ENCODE measurements at places on chromosomes 11 and 22. TPM values are rescaled to one million over a fixed set of nuclear protein-coding genes. Genes with fewer than 3 reads are reported as not detected.

- no peak overlapping the region for H3K4me3 ChIP-seq
- DNase-seq = peak; percentile 67
- no peak overlapping the region for H3K27ac ChIP-seq
- no peaks in the 10 kb centered on the region for H3K4me1 ChIP-seq
Measured at GRCh38 chr11:62370743-62371440, 33.6 kb downstream of the ASRGL1 start.

GRCh38 chr22:40997520-40997919 lies 46.3 kb downstream of the RBX1 start:
- H3K4me3 ChIP-seq = no peak overlapping the region
- H3K36me3 ChIP-seq = no peaks in the 10 kb centered on the region
- no peak overlapping the region for H3K27ac ChIP-seq
- no peaks in the 10 kb centered on the region for H3K27me3 ChIP-seq
- no peak for DNase-seq

- 0 out of 2 replicates have a peak, but pooled peaks cover 3% of the 10 kb centered on the region for H3K36me3 ChIP-seq
- no peak overlapping the region for H3K27ac ChIP-seq
- DNase-seq = no peak
- H3K4me1 ChIP-seq = no peaks in the 10 kb centered on the region
Measured at GRCh38 chr11:119976805-119977560, 160.9 kb downstream of the TRIM29 start.

- no peak overlapping the region for H3K4me3 ChIP-seq
- no peak for DNase-seq
- no peaks in the 10 kb centered on the region for H3K36me3 ChIP-seq
- H3K27me3 ChIP-seq = no peaks in the 10 kb centered on the region
- no peaks in the 10 kb centered on the region for H3K4me1 ChIP-seq
- no peak overlapping the region for H3K27ac ChIP-seq
Measured at GRCh38 chr11:108468478-108468864, 1.1 kb upstream of the C11orf65 start.

DNA sequence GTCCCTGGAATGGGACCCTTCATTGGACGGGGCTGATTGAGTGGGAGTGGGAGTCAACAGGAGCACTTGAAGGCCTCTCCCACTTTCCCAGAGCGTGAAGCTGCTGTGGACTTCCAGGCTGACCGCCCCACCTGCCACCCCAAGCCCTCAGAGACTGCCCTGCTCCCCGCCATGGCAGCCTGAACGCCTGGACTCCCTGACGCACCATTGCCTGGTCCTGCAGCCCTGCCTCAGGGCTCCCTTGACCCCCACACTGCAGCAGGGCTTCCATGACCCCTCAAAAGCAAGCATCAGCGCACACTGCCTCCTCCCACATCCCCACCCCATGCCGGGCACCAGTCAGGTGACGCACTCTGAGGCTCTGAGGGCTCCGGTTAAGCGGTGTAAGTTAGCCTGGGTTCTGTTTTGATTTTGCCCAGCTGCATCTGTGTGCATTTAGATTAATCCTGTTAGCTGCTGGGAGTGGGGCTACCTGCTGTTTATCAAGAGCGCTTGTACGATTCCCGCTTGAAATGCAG lies 39.4 kb downstream of the TRIM29 start:
- peaks cover 2% of the 10 kb centered on the region for H3K4me1 ChIP-seq
- no peak overlapping the region for H3K4me3 ChIP-seq
- no peak for DNase-seq

- no peaks in the 10 kb centered on the region for H3K36me3 ChIP-seq
- DNase-seq = peak; percentile 79
- H3K27ac ChIP-seq = no peak overlapping the region
- no peaks in the 10 kb centered on the region for H3K4me1 ChIP-seq
- no peaks in the 10 kb centered on the region for H3K27me3 ChIP-seq
- H3K4me3 ChIP-seq = no peak overlapping the region
Measured at GRCh38 chr11:112555491-112556364, 295.1 kb upstream of the PLET1 start.

DNA sequence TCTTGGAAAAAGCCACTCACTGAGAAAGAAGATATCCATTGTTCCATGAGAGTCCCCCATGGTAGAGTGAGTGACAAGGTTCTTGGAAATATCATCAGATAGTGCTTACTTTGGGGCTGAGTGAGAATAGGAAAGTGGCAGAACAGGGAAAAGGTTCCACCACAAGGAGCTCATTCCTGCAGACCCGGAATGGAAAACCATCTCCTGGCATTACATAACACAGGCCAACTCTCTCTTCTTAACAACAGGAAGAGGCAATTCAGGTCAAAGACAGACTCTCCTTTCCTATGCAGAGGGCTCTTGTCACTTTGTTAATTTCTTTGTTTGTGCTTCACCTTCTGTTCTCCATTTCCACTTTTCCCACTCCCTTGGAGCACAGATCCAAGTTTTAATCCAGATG lies 259.7 kb downstream of the KIRREL3 start:
- no peaks in the 10 kb centered on the region for H3K36me3 ChIP-seq
- H3K27me3 ChIP-seq = no peaks in the 10 kb centered on the region
- H3K27ac ChIP-seq = no peak overlapping the region
- H3K4me1 ChIP-seq = peaks cover 7% of the 10 kb centered on the region

DNA sequence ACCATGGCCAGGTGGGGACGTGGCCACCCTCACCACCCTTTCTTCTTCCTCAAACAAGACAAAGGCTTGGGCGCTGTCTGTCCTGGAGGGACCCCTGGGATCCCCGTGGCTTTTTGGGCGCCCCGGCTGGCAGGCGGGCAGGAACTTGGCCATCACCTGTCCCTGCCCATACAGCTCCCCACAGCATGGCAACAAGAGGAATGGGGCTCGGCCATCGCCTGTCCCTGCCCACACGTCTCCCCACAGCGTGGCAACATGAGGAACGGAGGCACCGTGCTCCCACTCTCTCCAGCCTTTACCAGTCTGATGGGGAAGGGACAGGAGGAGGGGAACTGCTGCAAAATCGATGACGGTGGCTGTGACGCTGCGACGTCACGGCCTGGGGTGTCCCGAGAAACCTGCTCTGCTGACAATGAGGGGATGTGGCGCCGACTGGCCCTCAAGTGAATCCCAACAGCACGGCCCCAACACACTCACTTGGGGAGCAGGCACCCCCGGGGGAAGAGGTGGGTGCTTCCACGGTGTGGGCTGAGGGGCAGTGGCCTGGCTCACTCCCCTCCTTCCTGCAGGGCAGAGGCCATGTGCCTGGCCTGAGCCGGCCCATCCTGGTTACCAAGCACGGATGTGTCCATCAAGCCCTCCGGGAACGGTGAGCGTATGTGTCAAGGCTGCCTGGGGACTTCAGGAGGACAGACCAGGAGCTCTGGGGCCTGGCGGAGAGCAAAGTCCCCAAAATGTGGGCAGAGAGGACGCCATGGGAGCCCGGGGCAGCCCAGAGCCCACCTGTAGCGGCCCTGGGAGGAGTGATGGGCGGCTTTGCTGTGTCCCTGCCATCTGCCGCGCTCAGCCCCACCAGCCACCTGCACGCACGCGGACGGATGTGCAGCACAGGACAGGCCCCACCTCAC lies 30.4 kb downstream of the TOLLIP start:
- H3K4me1 ChIP-seq = no peaks in the 10 kb centered on the region
- H3K4me3 ChIP-seq = no peak overlapping the region
- DNase-seq = no peak

GRCh38 chr11:120784566-120785251 lies 239.2 kb upstream of the TBCEL start:
- peaks cover 6% of the 10 kb centered on the region for H3K4me1 ChIP-seq
- H3K4me3 ChIP-seq = no peak overlapping the region
- no peak for DNase-seq
- no peak overlapping the region for H3K27ac ChIP-seq
- no peaks in the 10 kb centered on the region for H3K27me3 ChIP-seq

- DNase-seq = no peak
- H3K4me3 ChIP-seq = no peak overlapping the region
- no peaks in the 10 kb centered on the region for H3K4me1 ChIP-seq
- H3K27ac ChIP-seq = no peak overlapping the region
- no peaks in the 10 kb centered on the region for H3K36me3 ChIP-seq
- H3K27me3 ChIP-seq = no peaks in the 10 kb centered on the region
Measured at GRCh38 chr11:78740199-78741071, 165.8 kb upstream of the NARS2 start.

GRCh38 chr11:3157381-3158130 lies 7.6 kb downstream of the OSBPL5 start:
- no peak overlapping the region for H3K27ac ChIP-seq
- peaks cover 2% of the 10 kb centered on the region for H3K36me3 ChIP-seq
- DNase-seq = no peak
- no peak overlapping the region for H3K4me3 ChIP-seq
- peaks cover 6% of the 10 kb centered on the region for H3K4me1 ChIP-seq

DNA sequence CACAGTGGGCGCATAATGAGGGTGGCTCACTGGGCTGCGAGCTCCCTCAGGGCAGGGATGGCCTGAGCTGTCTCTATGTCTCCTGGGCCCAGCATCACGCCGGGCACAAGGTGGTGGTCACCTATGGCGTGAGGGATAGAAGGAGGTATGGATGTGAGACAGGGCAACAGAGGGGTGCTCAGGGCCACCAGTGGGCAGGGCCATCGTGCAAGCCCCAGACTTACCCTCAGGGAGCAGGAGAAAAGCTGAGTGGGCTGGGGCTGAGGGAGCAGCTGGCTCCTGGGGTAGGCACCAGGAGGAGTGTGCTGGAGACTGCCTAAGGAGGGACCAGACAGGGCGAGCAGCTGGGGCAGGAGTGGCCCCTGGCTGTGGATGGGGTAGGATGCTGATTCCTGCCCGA lies 34.3 kb upstream of the KLHL35 start:
- no peaks in the 10 kb centered on the region for H3K36me3 ChIP-seq
- no peak overlapping the region for H3K27ac ChIP-seq
- no peak overlapping the region for H3K4me3 ChIP-seq

DNA sequence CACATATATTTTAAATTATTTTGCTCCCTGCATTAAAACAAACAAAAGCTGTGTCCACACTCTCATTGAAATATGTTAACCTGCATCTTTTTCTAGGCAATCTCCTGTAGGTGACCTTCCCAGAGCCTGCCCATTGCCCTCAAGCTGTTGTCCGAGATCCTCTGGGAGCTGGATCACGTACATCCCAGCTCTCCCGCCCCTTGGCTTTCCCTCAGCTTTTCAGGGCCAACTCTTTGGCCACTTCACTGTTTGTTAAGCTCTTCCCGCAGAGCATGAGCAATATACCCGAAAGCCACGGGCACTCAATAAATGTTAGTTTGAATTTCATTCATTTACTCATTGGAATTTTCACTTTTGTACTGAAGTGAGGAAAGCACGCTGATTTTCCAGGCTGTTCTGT lies 32.2 kb downstream of the ELMOD1 start:
- H3K27ac ChIP-seq = no peak overlapping the region
- H3K36me3 ChIP-seq = no peaks in the 10 kb centered on the region
- peaks cover 4% of the 10 kb centered on the region for H3K4me1 ChIP-seq
- no peaks in the 10 kb centered on the region for H3K27me3 ChIP-seq
- no peak for DNase-seq

- no peak overlapping the region for H3K4me3 ChIP-seq
- H3K4me1 ChIP-seq = no peaks in the 10 kb centered on the region
- no peak overlapping the region for H3K27ac ChIP-seq
Measured at GRCh38 chr22:49373801-49374226, 453.9 kb downstream of the BRD1 start.

DNA sequence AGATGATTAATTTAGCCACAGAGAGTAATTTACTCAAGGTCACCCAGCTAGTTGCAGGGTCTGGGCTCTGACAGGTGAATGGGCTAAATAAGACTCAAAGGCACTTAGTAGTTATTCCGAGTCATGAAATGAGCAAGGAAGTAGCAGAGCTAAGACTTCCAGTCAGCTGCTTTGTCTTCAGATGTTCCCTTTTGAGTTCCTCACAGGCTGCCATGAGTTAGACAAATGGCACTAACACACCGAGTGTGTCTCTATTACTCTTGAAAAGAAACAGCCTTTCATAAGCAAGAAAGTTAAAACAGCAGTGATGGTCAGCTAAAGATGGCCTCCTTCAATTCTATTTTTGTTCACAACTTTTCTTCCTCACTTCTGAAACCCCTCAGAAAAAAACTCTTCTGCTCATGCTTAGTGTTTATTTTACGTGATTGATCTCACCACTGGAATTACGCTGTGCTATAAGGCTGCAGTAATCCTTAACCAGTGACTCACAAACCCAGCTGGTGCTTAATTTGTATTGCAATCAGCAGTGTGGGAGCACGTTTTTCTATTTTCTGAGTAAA lies 389.1 kb downstream of the AASDHPPT start:
- no peaks in the 10 kb centered on the region for H3K36me3 ChIP-seq
- no peaks in the 10 kb centered on the region for H3K4me1 ChIP-seq
- H3K27ac ChIP-seq = no peak overlapping the region
- no peak for DNase-seq
- H3K27me3 ChIP-seq = no peaks in the 10 kb centered on the region

DNA sequence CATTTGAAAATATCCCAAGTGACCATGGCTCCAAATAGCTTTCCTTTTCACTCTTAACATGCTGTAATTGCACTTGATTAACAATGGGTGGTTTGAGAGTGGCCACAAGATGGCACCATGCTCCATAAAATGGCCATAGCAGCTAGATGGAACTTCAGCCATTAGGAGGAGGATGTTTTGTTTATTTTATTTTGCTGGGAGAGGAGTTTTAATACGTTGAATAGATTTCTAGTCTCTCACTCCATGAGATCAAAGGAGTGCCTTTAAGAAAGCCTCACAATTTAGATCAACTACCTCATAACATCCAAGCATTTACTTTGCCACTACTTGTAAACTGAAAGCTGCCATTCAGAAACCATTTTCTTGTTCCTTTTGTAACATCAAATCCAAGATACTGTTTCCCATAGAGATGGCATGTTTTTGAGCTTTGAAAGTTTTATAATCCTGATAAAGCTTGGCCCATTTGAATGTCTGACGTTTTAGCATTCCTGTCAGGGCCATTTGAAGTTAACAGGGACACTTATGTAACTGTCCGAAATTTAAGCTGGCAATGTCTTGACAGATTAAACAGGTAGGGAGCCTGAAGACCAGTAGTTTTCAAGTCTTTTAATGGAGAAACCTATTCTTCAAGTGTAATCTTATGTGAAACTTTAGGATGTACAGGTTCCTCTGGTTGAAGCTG lies 4.7 kb downstream of the FEN1 start:
- DNase-seq = peak; percentile 69
- H3K27me3 ChIP-seq = no peaks in the 10 kb centered on the region
- no peak overlapping the region for H3K4me3 ChIP-seq
- H3K4me1 ChIP-seq = no peaks in the 10 kb centered on the region
- H3K27ac ChIP-seq = no peak overlapping the region
- peaks cover 65% of the 10 kb centered on the region for H3K36me3 ChIP-seq

- no peak overlapping the region for H3K4me3 ChIP-seq
- no peaks in the 10 kb centered on the region for H3K4me1 ChIP-seq
- H3K36me3 ChIP-seq = no peaks in the 10 kb centered on the region
- no peak overlapping the region for H3K27ac ChIP-seq
- no peak for DNase-seq
Measured at GRCh38 chr11:15158351-15159015, 43.8 kb downstream of the INSC start.

HEPN1 gene
- total RNA-seq = not detected

FGF3 gene
- total RNA-seq = not detected

SLC5A4 gene
- total RNA-seq = not detected

USH1C gene
- 1.5 TPM for total RNA-seq

SCUBE1 gene
- total RNA-seq = 1.2 TPM

KDM4D gene
- 1.9 TPM for total RNA-seq

P2RY2 gene
- 0.35 TPM for total RNA-seq

CENPM gene
- total RNA-seq = 37.2 TPM

RFPL3 gene
- total RNA-seq = not detected

XKR3 gene
- total RNA-seq = not detected

TMEM135 gene
- total RNA-seq = 20.9 TPM

PHF21B gene
- 60.3 TPM for total RNA-seq

KCTD14 gene
- 12.5 TPM for total RNA-seq

OR52H1 gene
- total RNA-seq = not detected
